ENCODE measurements at places on chromosomes 7 and 10. TPM values are rescaled to one million over a fixed set of nuclear protein-coding genes. Genes with fewer than 3 reads are reported as not detected.

The NPS gene
- not detected for total RNA-seq

The TUBB8 gene
- not detected for total RNA-seq

The STRIP2 gene
- not detected for total RNA-seq

The APBB1IP gene
- 8.5 TPM for total RNA-seq
